ENCODE measurements at places on chromosomes 4 and X.
A peak's percentile ranks its signal among the peaks of the same experiment; 100 is the strongest.

DNA sequence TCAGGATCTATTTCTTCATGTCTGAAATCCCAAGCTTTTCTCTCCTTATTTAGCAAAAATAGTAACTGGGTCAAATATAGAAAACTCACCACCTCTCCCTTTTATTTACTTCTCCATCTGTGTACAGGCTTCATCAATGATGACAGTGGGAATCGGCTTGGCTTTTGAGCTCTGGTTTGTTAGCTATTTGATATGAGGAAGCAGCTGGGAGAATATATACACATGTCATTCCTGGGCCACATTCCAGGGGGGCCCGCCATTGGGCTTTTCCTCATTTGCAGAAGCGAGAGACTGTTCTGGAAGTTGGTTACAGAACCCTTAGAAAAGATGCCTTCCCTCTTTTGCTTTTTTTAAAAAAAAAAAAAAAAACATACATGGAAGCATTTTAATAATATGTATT, 107.4 kb upstream of the F9 start:
- no peak for DNase-seq

DNA sequence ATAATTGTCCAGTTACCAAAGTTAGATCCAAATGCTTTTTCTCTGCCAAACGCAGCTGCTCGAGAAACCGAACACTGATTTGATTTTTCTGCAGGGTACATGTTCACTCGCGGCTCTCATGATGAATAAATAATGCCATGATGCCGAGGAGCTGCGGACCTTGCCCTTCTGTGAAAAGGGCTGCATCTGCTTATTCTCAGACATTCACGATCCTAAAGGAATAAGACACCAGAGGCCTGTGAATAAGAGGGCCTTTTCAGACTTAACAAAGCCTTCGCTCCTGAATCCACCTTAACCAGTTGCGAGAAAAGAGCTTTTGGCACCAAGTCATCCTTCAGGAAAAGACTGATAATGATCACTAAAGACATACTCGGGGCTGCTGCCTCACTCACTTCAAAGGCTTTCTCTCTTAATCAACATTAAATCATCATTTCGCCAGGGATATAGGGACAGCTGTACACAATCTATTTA, 147.5 kb downstream of the FBXO8 start:
- DNase-seq, result no peak

DNA sequence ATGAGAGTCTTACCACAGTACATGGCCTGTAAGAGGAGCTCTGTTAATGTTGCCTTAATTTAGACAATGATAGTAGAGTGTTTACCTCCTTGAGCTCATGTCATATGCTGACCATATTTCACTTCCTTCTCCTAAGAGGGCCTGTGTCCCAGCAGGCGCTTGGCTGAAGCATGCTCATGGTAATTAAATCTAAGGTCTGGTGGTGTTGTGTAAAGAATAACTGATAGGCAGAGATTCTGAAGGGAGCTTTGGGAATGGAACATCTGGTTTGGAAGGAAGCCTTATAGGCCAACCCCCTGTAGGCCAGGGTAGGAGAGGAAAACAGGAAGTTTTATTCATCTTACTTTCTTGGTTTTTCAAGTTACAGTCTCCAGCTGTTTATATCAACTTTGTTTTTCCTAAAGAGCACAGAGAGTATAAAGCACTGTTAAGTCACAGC, 300.2 kb downstream of the USP46 start:
- DNase-seq, result no peak

DNA sequence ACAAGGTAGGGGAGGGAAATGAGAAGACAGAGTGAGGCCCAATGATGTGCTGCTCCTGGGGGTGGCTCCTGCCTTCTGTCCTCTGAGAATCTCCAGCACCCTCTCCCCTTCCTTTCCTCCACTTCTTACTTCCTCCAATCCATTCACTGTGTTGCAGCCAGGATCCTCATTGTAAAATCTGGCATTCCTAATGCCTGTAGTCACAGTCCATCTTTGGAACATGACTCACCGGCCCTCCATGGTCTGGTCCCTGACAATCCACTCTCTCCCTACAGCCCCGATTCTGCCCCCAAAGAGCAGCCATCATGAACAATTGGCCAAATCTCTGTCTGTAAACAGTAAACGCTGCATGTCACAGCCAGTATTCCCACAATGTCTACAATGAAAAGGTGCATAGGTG, 72.9 kb downstream of the CLNK start:
- peak; percentile 53 for DNase-seq

DNA sequence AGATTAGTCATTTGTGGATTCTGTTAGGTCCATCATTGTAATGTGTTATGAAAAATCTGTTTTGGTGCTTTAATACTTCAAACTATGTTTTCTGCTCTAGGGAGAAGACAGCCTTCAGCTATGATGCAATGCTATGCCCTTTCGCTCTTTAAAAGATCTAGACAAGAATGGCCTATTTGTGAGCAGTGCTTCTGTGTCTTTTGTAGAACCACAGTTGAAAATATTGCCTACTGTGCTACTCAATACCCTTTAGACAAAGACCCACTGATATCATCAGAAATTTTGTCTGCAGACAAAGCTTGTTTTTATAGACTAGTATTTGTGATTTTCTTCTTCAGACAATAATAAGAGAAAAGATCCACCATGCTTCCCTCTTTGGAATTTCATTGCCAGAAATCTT, 44.6 kb upstream of the SLITRK2 start:
- DNase-seq, result no peak
